CD4-positive, alpha-beta T cell treated with Interleukin-2 at 100 ng/mL for 4 hours (primary cell): ENCODE measurements at places on chromosomes 7 and 10.

- no peak for DNase-seq
Observed at GRCh38 chr7:88396295-88396947, 89.7 kb upstream of the STEAP4 start.

DNA sequence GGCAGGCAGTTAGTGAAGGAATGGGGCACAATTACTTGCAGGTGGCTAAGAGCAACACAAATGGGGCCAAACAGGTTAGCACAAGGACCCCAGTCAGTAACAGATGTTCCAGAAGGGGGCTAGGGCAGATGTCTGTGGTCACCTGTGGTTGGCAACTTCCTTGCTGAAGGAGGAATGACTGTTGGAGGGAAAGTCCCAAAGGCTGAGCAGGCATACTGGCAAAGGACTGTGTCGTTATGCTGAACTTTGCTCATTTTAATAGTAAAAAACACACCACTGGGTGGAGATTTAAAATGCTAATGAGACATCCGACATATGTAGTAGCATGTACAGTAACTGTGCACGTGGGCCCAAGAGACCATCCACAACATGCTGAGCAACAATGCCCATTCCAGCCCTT is 511.6 kb downstream of the CALN1 start:
- no peak for DNase-seq

- no peak for DNase-seq
Observed at GRCh38 chr7:148044173-148044572, 546.4 kb upstream of the C7orf33 start.

DNA sequence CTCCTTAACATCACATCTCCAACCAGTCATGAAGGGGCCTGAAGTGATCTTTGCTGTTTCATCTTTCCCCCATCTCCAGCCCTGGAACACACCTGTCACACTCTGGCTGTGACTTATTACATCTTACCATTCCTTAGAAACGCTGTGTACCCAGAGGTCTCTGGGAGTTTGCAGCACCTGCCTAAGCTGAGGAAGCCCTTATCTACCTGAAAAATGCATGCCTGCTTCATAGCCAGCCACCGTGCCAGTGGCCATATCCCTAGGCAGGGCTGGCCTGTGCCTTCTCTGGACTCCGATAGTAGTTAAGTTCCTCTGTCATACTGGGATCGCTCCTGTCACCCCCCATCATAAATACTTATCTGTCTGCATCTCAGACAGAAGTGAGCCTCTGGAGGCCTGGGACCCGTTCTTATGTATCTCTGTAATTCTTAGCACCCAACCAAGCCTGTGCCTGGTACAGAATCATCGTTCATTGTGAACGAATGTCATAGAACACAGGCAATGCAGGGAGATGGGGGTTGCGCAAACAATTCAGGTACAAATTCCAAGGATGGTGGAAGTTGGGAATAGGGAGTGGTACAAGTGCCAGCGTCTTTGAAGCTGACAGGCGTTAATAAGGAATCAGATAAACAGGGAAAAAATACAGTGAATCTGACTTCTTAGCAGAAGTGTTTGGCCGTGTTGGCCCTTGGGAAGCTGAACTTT is 254.6 kb downstream of the CAMK1D start:
- no peak for DNase-seq

- no peak for DNase-seq
Observed at GRCh38 chr7:82567356-82567755, 123.8 kb upstream of the CACNA2D1 start.

DNA sequence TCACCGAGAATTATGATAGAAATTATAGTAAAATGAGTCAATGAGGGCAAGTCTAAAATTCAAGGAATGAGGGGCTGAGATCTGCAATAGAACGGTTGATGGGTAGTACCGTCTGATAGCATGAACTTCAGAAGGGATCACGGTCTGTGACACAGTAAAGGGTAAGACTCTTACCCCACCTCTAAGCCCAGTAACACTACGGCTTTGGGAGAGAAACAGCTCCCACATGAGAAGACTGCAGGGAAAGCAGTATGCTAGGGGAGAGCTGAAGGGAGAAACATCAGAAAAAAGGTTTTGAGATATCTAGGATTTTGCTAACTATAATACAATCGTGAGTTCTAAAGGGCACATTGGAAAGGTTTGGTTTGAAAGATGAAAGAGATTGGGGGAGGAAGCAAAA is 12.8 kb upstream of the AKAP9 start:
- no peak for DNase-seq

- DNase-seq = no peak
Observed at GRCh38 chr7:137074391-137075030, 206.1 kb downstream of the CHRM2 start.

DNA sequence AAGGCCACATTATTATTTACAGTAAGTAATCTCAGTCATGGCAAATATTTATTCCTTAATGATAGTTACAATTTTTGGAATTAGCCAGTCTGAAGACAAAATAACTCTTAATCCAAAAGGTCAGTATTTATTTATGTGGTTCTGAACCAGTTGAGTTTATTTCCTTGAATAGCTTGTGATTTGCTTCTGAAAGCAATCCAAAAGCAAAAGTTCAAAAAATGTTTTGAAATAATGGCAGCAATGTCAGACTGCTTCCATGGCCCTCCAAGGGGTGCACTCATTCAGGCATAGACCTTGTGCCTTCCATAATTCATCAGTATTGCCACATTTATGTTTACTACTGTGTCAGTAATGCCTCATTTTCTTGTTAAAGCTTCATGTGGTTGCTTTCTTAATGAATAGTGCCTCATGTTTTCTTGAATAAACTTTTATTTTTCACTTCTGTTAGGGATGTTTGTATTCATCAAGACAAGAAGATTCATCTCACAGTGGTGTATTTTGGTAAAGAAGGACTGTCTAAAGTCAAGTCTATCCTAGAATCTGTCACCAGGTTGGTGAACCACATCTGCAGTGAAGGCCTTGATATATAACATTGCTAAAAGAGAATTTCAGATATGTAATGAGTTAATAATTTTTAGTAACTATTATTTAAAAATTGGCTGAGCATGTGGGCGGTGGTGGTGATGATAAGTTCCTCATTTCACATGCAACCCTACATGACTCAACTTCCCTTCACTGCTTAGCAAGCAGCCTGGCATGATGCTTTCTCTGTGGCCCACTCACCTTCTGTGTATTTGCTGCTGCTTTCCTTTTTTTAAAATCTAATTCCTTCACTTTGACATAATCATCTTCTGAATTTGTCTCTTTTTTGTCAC is 22.0 kb downstream of the CSGALNACT2 start:
- DNase-seq = peak; percentile 25

GRCh38 chr7:22686620-22687019 is 40.4 kb upstream of the IL6 start:
- DNase-seq = no peak
